ENCODE measurements at places on chromosomes 6 and 20.

DNA sequence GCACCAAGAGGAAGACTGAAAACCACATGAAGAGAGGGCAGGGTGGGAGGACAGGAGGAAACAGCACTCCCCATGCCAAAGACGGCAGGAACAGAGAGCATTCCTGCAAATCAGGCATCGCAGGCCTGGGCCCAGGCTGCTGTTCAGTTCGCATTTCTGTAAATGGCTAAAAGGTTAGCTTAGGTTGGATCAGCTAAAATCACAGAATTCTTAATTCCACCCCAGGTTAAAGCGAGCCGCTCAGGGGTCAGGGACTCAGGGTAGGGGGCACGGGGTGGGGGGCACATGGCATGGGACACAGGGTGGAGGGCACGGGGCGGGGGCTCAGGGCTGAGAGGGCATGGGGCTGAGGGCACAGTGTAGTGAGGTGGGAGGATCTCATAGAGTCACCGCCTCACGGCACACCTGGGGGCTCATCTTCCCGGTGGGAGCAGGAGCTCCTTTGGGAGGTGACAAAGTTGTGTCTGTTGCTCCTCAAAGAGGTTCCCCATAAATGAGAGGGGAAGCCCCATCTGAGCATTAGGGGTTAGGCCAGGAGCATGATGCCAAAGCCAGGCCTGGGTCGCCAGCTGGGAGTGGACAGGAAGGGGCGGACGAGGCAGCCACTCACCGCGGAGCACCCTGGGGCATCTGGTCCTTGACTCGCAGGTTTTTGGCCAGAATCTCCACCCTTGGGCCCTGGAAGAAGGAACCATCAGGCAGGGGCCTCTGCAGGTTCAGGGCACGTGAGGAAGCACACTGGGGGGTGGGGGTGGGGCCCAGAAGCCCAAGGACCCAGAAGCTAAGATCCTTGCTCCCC is 200.7 kb downstream of the PREX1 start:
- DNase-seq: no peak

- DNase-seq: no peak
Measured at GRCh38 chr6:121694389-121694788, 258.9 kb downstream of the GJA1 start.

GRCh38 chr20:62183426-62184142 is 756 bp downstream of the MTG2 start:
- DNase-seq: no peak

DNA sequence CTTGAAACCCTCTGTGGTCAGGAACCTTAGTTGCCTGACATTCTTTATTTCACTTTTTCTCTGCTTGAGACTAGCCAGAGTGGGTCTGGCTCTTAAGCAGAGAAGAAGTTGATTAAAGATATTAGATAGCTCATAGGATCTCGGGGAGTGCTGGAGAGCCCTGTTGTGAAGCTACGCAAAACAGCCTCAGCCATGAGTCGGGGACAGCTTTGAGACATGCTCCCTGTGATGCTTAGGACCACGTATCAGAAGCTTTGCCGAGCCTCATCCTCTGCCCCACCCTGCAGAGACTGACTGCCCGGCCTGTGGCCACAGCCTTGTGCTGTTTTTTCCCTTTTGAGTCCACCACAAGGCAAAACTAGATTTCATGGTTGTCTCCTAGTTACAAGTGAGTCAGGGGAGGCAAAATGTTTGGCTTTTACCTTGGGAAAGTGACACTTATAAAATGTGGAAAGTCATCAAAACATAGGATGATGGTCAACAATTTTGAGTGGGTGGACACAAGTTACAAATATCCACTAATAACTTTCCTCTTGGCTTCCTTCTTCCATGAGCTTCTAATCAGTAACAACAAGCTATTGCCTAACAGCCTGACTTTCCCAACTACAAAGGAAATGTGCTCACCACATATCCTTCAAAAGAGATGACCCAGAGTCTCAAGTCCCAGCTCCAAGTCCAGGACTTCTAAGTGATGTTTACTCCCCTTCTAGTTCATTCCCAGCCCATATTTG is 108.4 kb downstream of the JAG1 start:
- DNase-seq: no peak

DNA sequence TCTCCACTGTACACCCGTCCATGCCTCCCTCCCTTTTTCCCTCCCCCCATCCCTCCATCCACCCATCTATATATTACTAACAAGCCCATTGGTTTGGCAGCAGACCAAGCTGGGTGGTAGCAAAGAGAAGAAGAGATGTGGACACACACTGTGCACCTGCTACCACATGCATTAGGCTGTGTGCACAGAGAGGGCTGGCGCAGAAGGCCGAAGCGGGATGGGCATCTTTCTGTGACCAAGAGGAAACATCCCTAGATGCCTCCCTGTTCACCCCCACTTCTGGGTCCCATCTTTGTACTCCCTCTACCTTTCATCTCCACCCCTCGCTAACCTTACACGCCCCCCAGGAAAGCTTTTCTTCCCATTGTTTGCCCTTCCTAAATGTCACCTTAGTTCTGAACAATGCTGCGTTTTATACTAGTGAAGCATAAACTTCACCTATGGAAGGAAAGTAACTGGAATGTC is 64.9 kb upstream of the AFDN start:
- no peak for DNase-seq
